HT1080 (cell line): ENCODE measurements at places on chromosomes 1 and 21. TPM values are rescaled to one million over a fixed set of nuclear protein-coding genes. Genes with fewer than 3 reads are reported as not detected.
A peak's percentile ranks its signal among the peaks of the same experiment; 100 is the strongest.

DNA sequence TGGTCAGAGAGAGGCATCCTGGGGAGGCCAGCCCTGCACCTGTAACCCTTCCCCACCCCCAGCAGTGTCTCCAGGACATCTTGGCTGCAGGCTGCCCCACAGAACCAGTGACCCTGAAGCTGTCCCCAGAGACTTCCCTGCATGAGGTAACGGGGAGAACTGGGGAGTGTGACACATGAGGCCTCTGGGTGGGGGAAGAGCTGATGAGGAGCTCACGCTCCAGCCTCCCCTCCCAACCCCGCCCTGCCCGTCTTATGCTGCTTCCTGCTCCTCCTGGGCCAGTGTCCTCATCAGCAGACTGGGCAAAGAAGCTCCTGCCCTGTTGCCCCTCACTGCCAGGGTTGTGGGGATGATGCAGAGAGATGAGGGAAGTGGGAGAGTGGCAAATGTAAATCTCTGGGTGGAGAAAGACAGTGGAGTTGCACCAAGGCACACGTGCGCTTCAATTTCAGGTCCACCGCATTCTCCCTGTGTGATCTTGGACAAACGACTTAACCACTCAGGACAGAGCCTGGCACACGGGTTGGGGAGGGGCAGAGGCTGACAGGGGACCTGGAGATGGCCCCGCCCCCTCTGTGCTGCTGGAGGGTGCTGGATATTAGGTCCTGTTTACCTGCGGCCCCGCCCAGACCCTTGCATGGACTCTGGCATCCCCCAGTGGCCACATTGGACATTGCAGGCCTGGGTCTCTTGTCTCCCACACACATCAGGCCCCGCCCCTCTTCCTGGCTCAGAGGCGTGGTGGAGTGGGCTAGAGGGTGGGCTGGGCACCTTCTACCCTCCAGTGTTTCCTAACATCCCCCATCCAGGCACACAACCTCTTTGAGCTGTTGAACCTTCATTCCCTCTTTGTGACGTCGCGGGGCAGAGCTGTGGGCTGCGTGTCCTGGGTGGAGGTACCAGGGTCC lies 12.3 kb downstream of the CLCNKB start:
- DNase-seq = peak; percentile 73

DNA sequence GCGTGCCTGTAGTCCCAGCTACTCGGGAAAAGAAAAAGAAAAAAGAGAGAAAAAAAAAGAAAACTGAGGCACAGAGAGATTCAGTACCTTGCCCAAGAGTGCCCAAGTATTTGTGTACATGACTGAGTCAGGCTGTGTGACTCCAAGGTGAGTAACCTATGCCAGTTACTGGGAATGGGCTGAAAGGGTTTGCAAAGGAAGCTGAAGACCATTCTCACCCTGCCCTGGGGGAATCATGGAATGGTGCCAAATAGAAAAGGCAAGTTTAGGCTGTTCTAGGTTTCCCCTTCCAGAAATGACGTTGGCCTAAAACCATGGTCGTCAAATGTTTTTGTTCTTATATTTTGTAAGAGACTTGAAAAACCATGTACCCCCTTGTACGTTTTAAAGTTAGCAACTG lies 37.9 kb upstream of the LRIG2 start:
- peak; percentile 79 for DNase-seq

DNA sequence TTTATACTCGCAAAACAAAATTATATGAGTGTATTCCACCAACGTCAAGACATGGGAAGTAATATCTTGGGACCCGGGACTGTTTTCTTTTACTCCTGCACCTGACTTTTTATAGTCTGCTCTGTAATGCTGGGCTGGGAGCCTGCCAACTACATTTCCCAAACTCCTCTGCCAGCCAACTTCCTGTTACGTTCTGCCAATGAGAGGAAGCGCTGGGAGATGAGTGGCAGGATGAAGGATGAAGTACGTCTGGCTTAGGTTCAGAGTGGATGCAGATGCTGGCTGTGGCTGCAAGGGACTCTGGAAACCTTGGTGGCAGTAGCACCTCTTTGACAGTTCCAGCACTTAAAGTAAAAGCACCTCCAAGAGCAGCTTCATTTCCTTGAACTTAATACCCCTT lies 59.6 kb downstream of the USP24 start:
- DNase-seq = peak; percentile 19

GRCh38 chr21:43278766-43279577 lies 110.2 kb downstream of the CRYAA start:
- DNase-seq = no peak

GRCh38 chr1:77100875-77101274 lies 118.4 kb downstream of the PIGK start:
- no peak for DNase-seq

GRCh38 chr1:90356101-90356500 lies 361.0 kb downstream of the BARHL2 start:
- DNase-seq = no peak

DNA sequence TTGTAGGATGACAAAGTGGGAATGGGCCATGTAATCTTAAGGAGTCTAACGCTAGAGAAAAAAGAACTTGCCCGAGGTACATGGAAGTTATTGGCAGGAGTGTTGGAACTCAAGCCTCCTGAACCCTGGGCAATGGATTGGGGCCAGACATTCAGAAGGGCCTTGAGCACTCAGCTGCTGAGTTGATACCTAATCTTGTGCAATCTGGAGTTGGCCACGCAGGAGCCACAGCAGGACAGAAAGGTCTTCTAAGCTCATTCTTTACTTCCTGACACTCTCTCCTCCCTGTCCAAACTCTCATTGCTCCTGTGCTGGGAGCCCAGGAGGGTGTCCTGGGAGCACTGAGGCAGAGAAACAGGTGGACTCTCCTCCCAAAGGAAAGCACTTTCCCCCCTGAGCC lies 25.1 kb upstream of the CSF1 start:
- DNase-seq = no peak

AMY2A gene
- total RNA-seq = not detected in 2 replicates

RNF11 gene
- total RNA-seq = 114 and 142 TPM in 2 replicates

DNA sequence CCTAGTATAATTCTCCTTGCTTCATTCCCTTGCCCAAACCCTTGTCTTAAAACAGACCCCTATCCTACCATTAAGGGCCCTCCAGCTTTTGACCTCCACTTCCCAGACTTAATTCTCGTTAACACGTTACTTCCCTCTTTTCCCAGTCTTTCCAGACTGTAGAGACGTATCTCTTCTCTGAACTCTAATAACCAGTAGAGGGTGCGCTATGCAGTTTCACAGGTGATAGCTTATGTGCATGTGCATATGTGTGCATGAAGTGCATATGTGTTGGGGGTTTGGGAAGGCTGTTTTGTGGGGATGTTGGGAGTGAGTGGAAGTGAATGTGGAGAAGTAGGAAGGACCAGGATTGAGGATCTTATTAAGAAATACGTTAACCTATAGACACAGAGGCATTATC lies 78.1 kb upstream of the CCDC190 start:
- no peak for DNase-seq

LDLRAD1 gene
- total RNA-seq = not detected in 2 replicates

DNA sequence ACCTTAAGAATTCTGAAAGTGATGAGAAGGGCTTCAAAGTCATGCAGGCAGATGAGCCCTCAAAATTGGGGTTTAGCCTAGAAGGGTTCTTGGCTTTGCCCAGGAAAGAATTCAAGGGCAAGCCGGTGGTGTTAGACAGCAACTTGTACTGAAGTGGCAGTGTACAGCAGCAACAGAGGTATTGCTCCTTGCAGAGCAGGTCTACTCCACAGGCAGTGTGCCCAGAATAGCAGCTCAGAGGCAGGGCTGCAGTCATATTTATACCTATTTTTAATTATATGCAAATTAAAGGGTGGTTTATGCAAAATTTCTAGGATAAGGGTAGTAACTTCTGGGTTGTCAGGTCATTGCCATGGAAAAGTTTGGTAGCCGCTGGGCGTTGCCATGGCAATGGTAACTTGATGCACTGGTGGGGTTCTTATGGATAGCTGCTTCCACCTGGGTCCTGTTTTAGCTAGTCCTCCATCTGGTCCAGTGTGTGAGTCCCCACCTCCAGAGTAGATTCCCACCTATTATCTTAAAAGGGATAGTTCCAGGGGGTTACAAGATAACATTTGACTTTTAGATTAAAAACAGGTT lies 57.9 kb upstream of the CR2 start:
- no peak for DNase-seq

GRCh38 chr1:3323021-3323795 lies 131.3 kb upstream of the ARHGEF16 start:
- DNase-seq = no peak

DNA sequence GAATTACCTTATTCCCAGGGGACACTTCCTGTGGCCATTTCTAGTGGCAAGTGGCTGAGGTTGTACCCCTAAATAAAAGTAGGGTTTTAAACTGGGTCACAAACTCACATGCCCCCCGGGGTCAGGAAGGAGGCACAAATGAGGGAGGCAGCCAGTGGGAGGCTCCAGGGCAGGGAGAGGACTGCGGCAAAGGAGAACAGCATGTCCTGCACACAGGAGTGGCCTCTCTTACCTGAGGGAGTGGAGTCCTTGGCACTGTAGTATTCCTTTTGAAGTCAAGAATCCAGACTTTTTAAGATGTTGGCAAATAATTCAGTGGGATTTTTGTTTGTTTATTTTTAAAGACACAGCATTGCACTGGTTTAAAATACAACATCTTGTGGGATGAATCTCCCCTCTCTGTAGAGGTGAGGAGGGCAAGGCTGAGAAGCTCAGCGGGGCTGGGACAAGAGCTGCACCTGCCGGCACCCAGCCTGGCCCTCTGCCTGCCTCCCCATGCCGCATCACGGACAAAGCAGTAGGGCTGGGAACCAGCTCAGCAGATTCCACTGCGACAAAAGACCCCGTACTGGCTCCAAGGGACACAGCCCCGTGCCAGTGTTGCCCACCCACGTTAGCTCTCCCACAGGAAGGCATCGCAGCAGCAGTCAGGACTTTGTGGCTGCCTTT lies 22.2 kb downstream of the SPSB1 start:
- no peak for DNase-seq

DNA sequence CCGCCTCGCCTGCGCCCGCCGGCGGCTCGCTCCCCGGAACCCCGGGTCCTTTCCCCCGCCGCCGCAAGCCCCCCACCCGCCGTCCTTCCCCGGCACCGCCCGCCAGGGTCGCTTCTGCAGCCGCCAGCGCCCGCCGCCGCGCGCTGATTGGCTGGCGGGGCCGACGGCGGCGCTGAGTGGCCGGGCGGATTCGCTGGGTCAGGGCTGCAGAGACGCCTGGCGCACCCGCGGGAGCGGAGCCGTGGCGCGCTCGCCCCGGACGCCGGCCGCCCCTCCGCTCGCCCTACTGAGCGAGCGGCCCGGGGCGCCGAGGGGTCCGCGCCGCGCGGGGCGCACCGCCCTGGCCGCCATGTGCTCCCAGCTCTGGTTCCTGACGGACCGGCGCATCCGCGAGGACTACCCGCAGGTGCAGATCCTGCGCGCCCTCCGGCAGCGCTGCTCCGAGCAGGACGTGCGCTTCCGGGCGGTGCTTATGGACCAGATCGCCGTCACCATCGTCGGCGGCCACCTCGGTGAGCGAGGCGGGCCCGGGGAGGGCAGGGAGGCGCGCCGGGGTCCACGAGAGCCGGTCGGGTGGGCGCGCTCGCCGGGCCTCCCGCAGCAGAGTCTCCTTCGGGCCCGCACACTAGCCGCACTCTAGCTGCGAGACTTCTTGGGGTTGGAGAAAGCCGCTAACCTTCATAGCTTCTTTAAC lies at the start of gene RIMKLA:
Gene RIMKLA, plus strand, starts transcription at position 207 of the 694 bp plus-strand sequence. Its CDS starts 143 bp downstream, at position 350.
- no peak for DNase-seq

- DNase-seq = peak; percentile 17
Observed at GRCh38 chr1:109493227-109493626, 667 bp upstream of the CYB561D1 start.

GRCh38 chr1:108831225-108831624 lies 25.7 kb downstream of the AKNAD1 start:
- peak; percentile 64 for DNase-seq

DNA sequence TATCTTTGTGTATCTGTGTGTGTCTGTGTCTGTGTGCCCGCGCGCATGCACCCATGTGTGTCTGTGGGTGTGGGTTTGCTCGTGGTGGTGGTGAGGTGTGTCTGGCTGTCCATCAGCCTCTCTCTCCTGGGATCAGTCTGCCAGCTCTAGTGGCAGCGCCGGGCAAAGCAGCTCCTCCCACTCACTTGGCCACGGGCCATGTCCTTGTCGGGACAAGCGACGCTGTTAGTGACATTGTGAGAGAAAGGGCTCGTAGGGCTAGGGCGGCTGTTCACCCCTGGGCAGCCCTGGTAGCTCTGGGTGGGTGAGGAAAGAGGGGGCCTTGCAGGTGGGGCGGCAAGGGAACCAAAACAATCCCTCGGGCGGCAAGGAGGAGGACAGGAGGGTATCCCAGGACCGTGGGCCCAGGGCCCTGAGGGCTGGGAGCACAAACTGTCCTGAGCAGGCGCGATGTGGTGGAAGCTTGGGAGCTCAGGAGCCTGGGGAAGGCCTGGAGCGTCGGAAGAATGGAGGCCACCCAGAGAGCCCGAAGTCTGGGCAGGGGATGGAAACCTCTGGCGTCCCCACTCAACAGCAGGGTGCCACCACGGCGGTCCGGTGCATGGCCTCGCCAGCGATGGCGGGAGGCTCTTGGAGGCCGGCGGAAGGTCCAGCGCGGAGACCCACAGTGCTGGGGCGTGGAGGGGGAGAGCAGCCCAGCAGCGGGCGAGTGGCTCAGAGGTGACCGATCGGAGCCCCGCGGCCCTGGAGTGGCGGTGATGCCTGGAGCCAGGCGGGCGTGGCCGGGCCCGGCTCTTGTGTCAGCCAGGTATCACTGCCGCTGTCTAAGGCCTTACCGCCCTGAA lies 140.5 kb downstream of the LIPI start:
- no peak for DNase-seq

- DNase-seq = no peak
Observed at GRCh38 chr1:224851848-224852261, 77.6 kb upstream of the DNAH14 start.

DNA sequence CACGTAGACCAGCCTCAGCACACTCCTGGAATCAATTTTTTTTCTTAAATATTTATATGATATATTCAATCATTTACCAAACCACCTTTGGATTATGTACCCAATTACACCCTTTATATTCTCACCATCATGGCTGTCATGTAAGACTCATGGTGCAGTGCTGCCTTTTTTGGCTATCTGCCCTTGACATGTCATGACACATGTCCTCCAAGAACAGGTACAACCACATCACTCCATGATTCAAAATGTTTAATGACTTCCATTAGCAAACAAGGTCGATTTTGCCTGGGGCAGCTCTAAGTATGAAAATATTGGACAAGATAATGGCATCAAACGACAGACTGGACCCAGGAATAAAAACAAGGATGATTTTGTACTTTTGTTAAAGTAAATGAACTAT lies 861.1 kb upstream of the ADAMTS5 start:
- no peak for DNase-seq
